ENCODE measurements at places on chromosomes 16 and 17.

- peak; percentile 32 for DNase-seq
Observed at GRCh38 chr16:9219813-9220212, 128.4 kb downstream of the HAPSTR1 start.

GRCh38 chr16:74099530-74099929 lies 197.1 kb upstream of the PSMD7 start:
- no peak for DNase-seq

DNA sequence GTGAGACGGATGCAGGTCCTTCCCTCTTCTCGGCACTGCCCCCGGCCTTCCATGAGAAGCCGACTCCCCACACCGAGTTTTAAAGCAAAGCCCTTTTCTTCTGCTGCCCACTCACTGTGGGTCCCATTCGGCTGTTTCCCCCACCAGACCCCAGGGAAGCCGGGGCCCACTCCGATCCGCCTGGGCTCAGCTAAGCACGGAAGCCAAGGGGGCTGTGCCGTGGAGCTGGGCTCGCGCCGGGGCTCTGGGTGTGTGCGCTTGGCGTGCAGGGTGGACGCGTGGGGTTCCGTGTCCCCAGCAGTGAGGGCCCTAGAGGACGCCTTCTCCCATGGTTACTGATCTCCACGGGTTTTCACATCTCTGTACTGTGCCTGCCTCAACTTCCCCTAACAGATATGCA lies 68.5 kb downstream of the KLHDC4 start:
- no peak for DNase-seq

DNA sequence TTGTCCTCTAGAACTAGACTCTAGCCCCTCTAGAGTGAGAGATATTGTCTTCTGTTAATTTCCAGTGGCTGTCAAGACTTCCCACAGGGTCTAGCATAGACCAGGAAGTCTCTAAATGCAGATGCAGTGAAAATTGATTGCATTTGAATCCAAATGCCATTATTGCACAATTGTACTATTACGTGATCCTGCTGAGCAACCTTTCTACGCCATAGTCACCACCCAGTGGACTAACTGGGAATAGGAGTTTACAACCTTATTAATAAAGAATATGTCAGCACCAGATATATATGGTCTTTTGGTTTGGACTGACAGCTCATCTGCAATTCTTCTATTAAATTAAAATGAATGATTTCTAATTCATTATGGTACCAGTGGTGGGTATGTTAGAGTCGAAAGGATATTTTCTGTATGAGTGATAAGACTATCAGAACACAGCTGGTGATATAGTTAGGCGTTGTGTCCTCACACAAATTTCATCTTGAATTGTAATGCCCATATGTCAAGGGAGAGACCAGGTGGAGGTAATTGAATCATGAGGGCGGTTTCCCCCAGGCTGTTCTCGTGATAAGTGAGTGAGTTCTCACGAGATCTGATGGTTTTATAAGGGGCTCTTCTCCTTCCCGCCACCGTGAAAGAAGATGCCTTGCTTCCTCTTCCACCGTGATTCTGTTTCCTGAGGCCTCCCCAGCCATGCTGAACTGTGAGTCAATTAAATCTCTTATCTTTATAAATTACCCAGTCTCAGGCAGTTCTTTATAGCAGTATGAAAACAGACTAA lies 138.9 kb upstream of the CA10 start:
- peak; percentile 20 for DNase-seq

DNA sequence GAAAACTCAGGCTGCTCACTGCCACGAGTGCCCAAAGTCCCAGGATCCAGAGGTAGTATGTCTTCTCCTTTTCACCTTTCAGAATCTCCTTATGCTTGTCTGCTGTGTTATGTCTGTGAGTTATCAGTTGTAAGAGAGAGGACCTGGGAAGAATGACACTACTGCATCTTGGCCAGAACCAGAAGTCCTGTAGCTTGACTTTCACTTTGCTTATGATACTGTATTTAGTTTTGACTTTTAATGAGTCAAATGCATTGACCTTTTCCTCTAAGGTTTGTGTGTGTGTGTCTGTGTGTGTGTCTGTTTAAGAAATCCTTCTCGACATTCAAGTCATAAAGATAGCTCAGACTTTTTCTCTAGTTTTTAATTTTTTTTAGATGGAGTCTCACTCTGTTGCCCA lies 43.4 kb downstream of the BMERB1 start:
- DNase-seq, result no peak

- DNase-seq, result peak; percentile 97
Observed at GRCh38 chr17:46193151-46193625, at the start of gene KANSL1. Gene KANSL1 (minus strand): TSS chr17:46193429. CDS start chr17:46172143, 21,286 bp downstream.

- DNase-seq, result no peak
Observed at GRCh38 chr16:1537763-1538289, 4.4 kb downstream of the TMEM204 start.

DNA sequence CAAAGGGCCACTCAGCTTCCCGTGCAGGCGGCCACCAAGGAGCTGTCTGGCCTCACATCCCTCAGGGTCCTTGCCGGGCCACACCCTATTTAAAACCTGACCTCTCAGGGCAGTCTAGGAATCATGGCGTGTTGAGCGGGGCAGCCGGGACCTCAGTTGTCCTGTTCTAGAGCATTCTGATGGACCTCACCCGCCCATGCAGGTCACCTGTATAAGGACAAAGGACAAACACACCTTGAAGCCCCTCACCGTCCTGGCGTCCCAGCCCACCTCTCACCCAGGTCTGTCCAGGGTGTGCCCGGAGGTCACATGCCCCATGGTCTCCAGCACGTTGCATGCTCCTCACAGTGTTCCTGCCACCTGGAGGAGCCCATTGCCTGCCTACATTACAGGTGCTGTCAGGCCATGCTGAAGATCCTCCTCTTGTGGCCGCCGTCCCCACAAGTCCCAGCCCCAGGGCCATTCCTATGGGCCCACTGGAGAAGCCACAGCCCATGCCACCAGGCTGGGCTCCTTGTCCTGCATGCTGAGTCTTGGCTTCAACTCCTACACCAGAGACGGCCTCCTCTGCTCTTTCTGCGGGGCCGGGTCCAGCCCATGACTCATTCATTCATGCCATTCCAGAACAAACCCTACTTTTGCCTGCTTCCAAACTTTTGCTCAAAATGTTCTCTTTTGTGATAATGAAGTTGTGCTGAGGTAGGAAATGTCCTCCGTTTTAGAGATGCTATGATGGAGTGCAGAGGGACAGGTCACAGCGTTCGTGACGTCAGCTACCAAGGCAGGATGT lies 46.3 kb downstream of the PEMT start:
- DNase-seq, result no peak

DNA sequence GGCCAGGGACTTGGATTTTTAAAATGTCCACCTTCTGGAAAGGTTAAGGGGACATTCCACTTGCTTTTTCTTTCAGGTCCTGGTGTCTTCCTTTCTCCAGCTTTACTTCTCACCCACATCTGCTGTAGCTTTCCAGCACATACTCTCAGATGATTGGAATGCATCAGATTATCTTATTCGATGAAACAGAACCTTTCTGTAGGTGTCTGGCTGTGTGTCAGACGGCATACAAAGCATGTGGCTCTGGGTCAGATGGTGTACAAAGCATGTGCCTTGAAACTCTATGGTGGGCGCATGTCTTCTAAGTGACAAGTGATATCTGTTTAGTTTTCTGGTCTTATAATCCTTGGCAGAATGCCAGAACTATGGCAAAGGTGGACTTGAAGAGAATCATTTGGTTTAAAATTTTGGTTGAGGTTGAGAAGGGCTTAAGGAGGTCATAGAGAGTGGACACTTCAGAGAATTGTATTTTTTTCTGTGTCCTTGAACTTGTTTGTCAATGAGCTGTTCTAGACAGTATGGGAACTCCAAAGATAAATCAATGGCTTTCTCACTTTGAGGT lies 125.3 kb downstream of the FTO start:
- DNase-seq, result no peak

GRCh38 chr17:28807925-28808634 lies 34.5 kb downstream of the FAM222B start:
- DNase-seq, result no peak

DNA sequence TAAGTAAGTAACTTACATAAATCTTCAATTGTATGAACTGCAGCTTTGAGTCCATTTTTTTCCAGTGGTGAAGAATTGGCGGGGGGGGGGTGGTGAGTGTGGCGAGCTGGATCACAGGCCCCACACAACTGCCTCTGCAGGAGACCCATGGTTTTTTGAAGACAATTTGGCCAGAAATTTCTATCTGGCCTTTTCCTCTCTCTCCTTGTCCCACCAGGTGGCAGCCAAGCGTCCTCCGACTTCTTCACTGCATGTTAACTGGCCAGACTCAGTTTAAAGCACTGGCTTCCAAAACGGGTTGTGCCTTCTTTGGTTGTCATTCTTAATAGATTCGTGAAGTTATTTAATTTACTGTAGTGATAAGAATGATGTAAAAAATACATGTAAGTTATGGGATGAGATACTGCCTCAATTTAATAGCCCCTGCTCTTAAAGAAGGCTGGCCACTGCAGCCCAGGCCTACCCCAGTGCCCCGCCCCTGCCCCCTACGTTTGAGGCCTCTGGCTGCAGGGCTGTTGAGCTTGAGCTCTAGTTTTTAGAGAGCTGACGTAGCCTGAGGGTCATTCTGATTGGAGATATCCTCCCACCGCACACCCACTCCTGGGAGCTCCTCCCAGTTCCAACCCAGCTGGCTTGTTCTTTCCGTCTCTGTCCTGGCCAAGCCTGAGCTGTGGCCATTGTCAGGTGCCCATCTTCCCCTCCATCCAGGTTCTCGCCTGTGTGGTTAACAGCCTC lies 36.4 kb downstream of the AKAP1 start:
- peak; percentile 77 for DNase-seq

GRCh38 chr17:59542960-59543635 lies 22.3 kb upstream of the DHX40 start:
- DNase-seq, result no peak

DNA sequence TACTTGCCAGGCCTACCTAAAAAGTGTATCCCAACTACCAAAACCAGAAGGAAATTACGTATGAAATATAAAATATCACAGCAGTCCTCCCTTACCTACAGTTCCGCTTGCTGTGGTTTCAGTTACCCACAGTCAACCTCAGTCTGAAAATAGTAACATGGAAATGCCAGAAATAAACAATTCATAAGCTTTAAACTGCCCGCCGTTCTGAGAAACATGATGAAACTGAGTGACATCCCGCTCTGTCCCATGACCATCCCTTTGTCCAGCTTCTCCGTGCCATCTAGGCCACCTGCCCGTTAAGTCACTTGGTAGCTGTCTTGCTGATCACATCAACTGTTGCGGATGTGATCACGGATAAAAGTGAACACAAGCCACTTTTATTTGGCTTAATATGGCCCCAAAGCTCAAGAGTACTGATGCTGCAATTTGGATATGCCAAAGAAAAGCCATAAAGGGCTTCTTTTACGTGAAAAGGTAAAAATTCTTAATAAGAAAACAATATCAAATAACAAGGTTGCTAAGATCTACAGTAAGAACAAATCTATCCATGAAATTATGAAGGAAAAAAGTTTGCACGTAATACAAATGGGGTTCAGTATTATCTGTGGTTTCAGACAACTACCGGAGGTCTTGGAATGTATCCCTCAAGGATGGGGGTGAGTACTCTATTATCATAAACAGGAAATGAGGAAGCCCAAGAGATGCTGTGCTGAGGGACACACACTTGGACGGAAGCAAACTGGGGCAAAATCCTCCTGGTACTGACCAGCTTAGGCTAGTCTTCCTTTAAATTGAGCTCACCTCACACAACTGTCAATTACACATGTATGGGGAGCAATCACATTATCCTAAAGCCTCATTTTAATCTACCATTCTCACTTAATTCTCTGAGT lies 8.2 kb downstream of the USP22 start:
- no peak for DNase-seq

GRCh38 chr17:13616031-13616430 lies 14.3 kb upstream of the HS3ST3A1 start:
- no peak for DNase-seq

DNA sequence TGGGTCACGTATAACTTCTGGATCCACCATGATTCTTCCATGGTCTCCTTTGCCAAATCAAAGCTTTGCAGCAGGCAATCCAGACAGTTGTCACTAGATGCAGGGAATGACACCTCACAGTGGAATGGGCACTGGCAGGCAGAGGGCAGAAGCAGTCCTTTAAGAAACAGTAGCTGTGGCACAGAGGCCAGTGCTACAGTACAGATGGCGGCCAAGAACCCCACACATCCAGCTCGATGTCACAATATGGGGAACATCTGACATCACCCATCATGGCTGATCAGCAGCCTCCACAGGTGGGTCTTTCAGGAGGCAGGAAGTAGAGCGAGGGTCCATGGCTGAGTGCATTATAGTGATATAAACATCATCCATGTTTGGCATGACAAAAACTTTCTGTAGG lies 18.8 kb upstream of the ERN1 start:
- no peak for DNase-seq
